ENCODE measurements at places on chromosomes 4 and X.
A peak's percentile ranks its signal among the peaks of the same experiment; 100 is the strongest.

GRCh38 chrX:54413753-54414152, 26.5 kb upstream of the TSR2 start:
- DNase-seq, result no peak

GRCh38 chr4:62232814-62233213, 1032.7 kb downstream of the ADGRL3 start:
- no peak for DNase-seq

DNA sequence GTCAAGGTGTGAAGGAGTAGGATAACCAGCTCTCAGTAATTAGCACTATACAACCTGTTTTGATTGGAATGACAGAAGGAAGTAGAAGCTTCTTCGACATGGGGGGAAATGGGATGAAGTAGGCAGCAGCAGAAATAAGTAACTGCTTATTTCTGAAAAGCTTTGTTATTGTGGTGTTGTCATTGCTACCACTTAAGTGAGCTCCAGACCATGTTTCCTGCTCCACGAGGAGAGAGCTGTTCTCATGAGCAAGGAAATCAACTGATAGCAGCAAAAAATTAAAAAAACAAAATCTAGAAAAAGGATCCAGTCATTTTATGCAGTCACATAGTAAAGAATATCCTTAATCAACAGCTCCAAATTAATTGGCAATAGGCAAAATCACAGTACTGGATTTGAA, 106.1 kb upstream of the TLL1 start:
- DNase-seq, result no peak

GRCh38 chrX:153460826-153461225, 9.6 kb downstream of the HAUS7 start:
- DNase-seq, result peak; percentile 36

GRCh38 chrX:40174854-40175510, 77.2 kb upstream of the BCOR start:
- DNase-seq, result peak; percentile 45

- no peak for DNase-seq
Measured at GRCh38 chr4:141074098-141074878, 59.0 kb downstream of the RNF150 start.

- DNase-seq, result peak; percentile 64
Measured at GRCh38 chrX:54492340-54492739, 3.7 kb downstream of the FGD1 start.

DNA sequence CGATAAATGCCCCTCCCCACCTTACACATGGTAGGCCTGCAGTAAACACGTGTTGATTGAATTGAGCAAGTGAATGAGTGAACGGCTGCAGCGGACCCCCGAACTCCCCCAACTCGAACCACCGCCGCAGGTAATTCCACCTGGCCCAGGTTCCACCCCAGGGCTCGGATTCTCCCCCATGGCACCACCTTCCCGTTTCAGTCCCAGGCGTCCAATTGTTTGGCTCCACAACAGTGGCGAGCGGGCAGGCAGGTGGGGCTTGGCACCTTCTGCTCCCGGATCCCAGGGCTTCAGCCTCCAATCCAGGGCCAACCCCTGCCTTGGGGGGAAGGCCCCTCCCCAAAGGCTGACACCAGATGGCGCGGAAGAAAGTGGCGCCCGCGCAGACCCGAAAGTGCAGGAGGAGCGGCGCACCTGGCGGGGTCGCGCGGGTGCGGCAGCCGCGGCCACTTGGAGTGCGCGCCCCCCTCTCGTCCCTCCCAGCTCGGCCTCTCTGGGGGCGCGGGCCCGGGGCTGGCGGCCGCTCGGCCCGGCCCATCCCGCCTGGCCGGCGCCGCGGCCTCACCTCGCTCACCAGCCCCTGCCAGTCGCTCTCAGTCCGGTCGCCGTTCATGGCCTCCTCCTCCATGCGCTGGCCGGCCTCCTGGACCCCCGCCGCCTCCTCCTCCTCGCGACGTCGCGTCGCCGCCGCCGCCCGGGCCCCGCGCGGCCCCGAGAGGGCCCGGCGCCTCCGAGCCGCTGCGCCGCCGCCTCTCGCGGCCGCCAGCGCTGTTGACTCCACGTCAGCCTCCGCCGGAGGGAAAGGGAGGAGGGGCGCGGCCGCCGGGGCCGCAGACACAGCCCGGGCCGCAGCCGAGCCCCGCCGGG, at the start of gene CCDC149:
CCDC149 (minus strand) TSS at position 791 of the 867 bp plus-strand sequence; CDS start at position 613, 178 bp downstream.
- peak; percentile 78 for DNase-seq

GRCh38 chr4:180636696-180637404, 1606.4 kb upstream of the TENM3 start:
- peak; percentile 17 for DNase-seq

DNA sequence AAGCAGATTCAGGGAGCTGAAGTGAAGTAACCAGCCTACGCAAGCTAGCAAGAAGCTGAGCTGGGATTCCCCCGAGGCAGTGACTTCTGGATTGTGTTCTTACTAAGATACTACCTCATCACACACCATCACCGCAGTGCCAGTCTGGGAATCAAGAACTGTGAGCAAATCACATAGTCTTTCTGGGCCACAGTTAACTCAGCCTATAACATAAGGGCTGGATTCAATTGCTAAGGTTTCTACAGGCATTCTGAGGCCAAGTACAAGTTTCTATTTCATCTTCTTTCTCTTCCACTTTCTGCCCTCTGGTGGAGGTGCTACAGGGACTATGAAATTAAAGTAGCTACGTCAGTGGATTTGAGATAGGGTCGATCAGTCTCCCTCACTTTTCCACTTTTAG, 1.4 kb upstream of the CORIN start:
- peak; percentile 54 for DNase-seq

DNA sequence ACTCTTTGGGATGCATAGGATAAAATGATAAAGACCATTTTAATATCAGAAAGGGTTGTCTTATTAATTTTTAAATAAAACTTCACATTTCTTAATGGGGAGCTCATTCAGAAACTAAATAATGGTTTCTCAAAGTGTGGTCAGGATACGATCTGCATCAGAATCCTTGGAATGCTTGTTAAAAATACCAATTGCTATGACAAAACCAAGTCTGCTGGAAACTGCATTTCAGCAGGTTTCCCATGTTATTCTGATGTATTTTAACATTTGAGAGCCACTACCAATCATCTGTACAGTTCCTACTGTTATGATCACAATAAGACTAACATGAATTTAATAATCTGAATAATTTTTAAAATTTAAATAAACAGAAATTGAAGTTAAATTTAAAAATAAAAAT, 115.1 kb downstream of the SOWAHB start:
- peak; percentile 91 for DNase-seq

DNA sequence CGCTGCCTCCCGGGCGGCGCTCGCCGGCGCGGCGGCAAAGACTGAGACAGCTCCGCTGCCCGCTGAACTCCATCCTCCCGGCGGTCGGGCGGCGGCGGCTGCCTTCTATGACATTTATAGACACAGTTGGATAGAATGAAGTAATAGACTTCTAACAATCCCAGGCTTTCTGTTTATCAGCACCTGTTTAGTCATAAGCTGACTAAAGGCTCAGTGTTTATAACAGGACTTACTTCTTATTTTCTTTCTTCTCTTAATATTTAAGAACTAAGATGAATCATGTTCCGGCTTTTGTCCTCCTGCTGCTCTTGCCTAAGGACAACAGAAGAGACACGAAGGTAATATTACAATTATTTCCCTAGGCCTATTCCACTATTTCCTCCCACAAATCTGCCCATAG, 3.9 kb downstream of the ARL13A start:
- DNase-seq, result no peak

GRCh38 chr4:149995134-149995756, 83.0 kb upstream of the DCLK2 start:
- no peak for DNase-seq

- no peak for DNase-seq
Measured at GRCh38 chrX:41921492-41922430, 1.6 kb downstream of the CASK start.

GRCh38 chrX:40282946-40283660, 185.3 kb upstream of the BCOR start:
- DNase-seq, result peak; percentile 12

GRCh38 chr4:52999626-53000025, 137.5 kb downstream of the RASL11B start:
- DNase-seq, result no peak

DNA sequence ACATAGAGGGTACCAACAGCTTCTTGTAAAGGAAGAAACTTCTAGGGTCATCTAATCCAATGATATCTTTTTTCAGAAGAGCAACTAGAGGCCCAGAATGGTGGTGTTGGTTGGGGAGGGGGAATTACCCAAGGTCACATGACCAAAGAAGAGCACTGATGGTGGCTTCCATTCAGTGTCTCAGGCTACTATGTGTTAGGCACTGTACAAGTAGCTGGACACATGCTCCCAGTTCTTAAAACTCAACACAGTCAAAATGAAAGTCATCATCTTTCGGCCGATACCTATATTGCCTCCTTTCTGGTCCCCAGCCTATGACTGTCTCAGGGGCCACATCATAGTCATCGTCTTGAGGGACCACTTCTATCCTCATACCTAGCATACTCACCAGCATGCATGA, 88.1 kb downstream of the ARHGAP6 start:
- DNase-seq, result no peak

- DNase-seq, result no peak
Measured at GRCh38 chr4:83563998-83564397, 28.1 kb downstream of the GPAT3 start.

DNA sequence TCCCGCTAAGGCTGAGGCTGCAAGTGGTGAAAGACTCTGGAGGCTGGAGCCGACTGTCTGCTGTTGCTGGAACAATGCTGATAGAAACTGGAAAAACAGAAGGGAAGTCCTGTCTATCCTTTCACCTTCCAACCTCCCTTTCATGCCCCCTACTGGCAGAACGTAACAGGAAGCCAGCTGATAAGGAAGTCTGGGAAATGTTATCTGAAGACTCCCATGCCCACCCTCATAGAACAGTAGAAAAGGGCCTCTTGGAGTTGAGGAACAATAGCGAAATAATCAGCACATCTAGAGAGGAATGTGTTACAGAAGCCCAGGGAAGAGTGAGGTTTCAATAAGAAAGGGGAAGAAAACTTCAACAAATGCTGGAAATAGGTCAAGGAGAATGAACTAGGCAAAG, 117.1 kb upstream of the DKK2 start:
- peak; percentile 19 for DNase-seq

DNA sequence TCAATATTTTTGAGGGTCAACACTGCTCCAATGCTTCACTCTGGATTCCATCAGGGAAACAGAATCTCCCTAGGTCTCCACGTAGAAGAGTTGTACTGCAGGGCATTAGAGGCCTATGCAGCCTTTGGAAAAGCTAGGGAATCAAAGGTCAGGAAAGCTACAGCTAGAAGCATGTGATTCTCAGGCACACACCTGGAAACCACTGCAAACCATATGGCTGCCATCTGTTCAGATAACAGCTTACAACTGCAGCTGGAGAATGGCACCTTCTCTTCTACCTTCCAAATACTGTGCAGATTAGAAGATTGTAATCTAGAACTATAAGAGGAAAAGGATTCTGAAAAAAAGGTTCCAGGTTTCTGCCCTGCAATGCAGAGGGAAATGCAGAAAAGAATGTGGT, 60.6 kb downstream of the BTC start:
- DNase-seq, result no peak

GRCh38 chr4:83115000-83115399, 471 bp upstream of the PLAC8 start:
- peak; percentile 38 for DNase-seq

DNA sequence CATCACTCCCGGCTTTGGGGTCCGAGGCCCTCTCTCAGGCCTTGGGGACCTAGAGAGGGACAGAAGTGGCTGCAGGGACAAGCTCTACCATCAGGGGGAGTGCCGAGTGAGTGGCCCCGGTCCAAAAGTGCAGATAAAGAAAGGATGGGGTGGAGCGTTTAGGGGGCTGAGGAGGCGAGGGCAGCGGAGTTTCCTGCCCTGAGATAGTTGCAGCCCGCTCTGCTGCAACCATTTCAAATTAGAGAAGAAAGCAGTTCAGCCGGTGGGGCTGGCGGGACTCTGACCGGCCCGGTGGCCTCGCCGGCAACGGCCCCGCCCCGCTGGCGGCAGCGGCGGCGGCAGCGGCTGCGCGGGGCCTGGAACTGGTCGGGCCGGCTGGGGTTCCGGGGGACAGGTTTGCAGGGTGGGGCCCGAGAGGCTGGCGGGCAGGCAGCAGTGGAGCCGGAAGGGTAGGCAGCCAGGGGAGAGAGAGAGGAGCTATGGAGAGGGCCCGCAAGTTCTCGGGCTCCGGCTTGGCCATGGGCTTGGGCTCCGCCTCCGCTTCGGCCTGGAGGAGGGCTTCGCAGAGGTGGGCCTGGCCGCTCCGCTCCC, 7.6 kb downstream of the DLG3 start:
- peak; percentile 51 for DNase-seq

DNA sequence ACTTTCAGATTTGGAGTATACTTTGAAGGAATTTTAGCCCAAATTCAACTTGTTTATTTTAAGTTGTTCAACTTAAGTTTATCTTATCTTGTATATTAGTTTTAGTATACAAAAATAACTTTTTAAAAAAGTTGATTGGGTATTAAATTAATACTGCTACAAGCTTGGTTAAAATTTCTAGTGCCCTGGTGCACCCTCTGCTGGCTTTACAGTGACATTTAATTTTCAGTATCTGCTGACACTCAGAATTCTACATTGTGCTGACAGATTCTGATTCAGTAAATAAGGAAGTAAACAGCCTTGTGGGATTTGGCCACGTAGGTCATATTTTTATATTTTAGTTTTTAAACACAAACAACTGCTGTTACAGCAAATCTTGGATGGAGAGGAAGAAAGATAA, 2.9 kb downstream of the EDA start:
- no peak for DNase-seq

GRCh38 chrX:97638621-97639020, 754.9 kb downstream of the RPA4 start:
- DNase-seq, result no peak

- DNase-seq, result no peak
Measured at GRCh38 chr4:6321361-6321760, 51.7 kb downstream of the WFS1 start.

DNA sequence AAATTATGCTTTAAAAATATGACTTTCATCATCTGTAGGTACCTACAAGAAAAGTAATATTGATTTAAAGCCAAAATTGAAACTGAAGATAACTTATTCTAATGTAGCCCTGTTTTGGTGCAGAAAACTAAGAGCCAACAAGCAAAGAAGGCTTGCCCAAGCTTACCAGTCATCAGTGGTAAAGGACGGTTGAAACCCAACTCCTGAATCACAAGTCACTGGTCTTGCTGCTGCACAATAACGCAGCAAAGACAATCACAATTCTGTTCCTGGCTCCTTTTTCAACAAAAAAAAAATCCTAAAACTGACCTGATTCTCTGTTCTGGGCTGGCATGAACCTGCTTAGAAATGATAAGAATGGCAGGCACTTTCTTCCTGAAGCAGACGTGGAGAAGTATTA, 34.5 kb downstream of the WDFY3 start:
- no peak for DNase-seq

DNA sequence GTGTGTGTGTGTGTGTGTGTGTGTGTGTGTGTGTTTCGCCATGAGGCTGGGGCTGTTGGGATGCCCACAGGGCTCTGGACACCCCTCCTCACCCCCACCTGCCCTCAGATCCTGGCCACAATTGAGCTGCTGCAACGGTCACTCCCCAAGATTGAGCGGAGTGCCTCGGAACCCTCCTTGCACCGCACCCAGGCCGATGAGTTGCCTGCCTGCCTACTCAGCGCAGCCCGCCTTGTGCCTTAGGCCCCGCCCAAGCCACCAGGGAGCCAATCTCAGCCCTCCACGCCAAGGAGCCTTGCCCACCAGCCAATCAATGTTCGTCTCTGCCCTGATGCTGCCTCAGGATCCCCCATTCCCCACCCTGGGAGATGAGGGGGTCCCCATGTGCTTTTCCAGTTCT, 10.2 kb downstream of the ARAF start:
- DNase-seq, result no peak

Data from fibroblast of skin of back (primary cell).